ENCODE measurements at places on chromosomes 2 and 18. TPM values are rescaled to one million over a fixed set of nuclear protein-coding genes. Genes with fewer than 3 reads are reported as not detected.

GRCh38 chr2:46230115-46230571 is 67.1 kb upstream of the EPAS1 start:
- H3K4me3 ChIP-seq, result no peak overlapping the region
- DNase-seq, result no peak
- no peaks in the 10 kb centered on the region for H3K36me3 ChIP-seq
- peak overlapping the region; percentile 42 for H3K27ac ChIP-seq
- no peaks in the 10 kb centered on the region for H3K27me3 ChIP-seq
- H3K4me1 ChIP-seq, result peaks cover 8% of the 10 kb centered on the region

DNA sequence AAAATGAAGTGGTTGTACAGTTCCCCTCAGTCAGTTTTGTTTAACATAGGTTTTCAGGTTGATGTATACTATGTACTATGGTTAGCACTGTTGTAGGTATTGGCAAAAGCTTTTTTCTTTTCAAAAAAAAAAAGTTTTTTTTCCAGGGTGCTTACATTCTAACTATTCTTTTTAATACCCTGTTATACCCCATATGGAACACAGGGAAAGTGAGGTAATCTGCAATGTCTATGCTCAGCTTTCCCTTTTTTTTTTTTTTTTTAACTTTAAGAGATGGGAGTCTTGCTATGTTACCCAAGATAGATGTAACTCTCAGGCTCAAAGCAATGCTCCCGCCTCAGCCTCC is 590 bp upstream of the CCDC138 start:
- DNase-seq, result no peak
- peaks cover 26% of the 10 kb centered on the region for H3K36me3 ChIP-seq
- H3K27me3 ChIP-seq, result no peaks in the 10 kb centered on the region
- H3K27ac ChIP-seq, result no peak overlapping the region
- peak overlapping the region; percentile 82 for H3K4me3 ChIP-seq
- H3K4me1 ChIP-seq, result peaks cover 4% of the 10 kb centered on the region

DNA sequence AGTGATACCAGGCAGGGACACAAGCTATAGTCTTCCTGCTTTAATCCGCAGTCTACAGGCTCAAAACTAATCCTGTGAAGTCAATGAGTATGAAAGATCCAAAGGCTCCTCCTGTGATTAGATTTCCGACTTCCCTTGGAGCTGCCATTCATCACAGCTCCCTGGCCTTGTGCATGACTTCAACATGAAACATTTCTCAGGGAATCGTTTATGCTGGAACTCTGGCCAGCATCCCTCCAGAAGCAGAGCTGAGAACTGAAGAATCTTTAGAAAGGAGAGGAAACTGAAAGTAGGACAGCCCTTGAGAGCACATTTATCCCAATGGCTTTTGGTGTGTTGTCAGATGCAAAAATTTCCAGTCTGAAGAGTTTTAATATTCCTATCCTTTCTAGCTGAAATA is 84.3 kb upstream of the SESTD1 start:
- no peak overlapping the region for H3K4me3 ChIP-seq
- H3K36me3 ChIP-seq, result no peaks in the 10 kb centered on the region
- peaks cover 4% of the 10 kb centered on the region for H3K4me1 ChIP-seq
- H3K27ac ChIP-seq, result no peak overlapping the region

UGT1A9 gene
- total RNA-seq, result not detected

GATA6 gene
- total RNA-seq, result 89.3 TPM

- H3K27me3 ChIP-seq, result no peaks in the 10 kb centered on the region
- DNase-seq, result no peak
- H3K27ac ChIP-seq, result no peak overlapping the region
These were observed 361.7 kb upstream of the PKDCC start for GRCh38 chr2:41686156-41686555.

DNA sequence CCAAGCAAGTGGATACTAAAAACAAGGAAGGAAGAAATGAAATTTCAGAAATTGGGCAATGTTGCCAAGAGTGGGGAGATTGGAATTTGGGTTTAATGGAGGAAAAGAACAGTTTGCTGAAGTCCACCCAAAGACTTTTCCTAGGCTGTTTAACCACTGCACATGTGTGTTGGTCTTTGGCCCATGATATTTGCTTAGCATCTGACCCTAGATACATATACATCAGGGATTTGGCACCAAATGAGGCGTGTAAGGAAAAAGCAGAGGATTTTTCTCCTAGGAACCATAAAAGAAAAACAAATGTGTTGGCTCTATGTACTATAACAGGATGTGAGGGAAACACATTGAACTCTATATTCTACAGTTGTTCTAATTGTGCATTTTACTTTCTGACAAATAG is 80.7 kb upstream of the CD28 start:
- H3K27ac ChIP-seq, result no peak overlapping the region
- no peaks in the 10 kb centered on the region for H3K27me3 ChIP-seq

GRCh38 chr2:127313406-127313805 is 19.5 kb upstream of the ERCC3 start:
- H3K4me3 ChIP-seq, result no peak overlapping the region
- H3K36me3 ChIP-seq, result peaks cover 91% of the 10 kb centered on the region
- H3K27ac ChIP-seq, result no peak overlapping the region
- no peaks in the 10 kb centered on the region for H3K27me3 ChIP-seq
- no peaks in the 10 kb centered on the region for H3K4me1 ChIP-seq
- no peak for DNase-seq

GRCh38 chr2:9771481-9772017 is 71.7 kb upstream of the TAF1B start:
- H3K27me3 ChIP-seq, result no peaks in the 10 kb centered on the region
- peaks cover 4% of the 10 kb centered on the region for H3K4me1 ChIP-seq
- no peak overlapping the region for H3K4me3 ChIP-seq
- H3K36me3 ChIP-seq, result no peaks in the 10 kb centered on the region
- H3K27ac ChIP-seq, result no peak overlapping the region

CRYGD gene
- not detected for total RNA-seq

DNA sequence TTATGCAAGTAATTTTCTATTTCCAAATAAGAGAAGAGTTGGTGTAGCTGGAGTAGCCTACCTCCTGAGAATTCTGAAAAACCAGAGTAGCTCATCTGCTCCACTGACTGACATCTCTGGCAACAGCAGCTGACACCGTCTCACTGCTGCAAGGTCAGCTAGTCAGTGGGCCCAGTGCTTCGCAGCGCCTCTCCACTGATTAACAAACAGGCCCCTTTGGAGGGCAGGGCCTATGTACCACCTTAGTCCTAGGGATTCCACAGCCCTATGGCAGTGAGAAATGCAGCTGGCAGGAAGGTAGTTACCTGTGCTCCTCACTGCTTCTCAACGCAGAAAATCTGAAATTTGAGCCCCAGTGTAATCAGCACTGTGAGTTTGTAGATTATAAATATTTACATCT is 97.5 kb downstream of the DLGAP1 start:
- no peaks in the 10 kb centered on the region for H3K27me3 ChIP-seq
- no peaks in the 10 kb centered on the region for H3K36me3 ChIP-seq
- no peaks in the 10 kb centered on the region for H3K4me1 ChIP-seq
- H3K4me3 ChIP-seq, result no peak overlapping the region
- no peak for DNase-seq
- H3K27ac ChIP-seq, result no peak overlapping the region

DNA sequence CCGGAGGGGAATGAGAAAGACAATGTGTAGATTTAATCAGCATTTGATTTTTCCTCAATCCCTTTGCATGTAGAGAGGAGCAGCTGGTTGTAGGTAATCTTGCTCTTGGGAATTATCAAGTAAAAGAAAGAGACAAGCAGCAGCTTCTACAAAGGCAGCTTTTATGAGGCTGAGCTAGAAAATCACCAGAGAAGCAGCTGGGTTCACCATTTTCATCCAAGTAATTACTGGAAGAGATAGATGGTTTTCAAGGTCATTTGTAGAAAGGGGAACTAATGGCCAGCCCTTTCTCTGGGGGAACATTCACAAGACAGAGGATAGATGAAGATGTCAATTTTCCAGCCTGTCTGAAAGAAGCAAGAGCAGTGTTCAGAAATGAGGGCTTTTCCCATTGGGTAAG is 113.0 kb downstream of the RND3 start:
- H3K27ac ChIP-seq, result no peak overlapping the region
- no peaks in the 10 kb centered on the region for H3K36me3 ChIP-seq
- no peaks in the 10 kb centered on the region for H3K4me1 ChIP-seq
- no peak overlapping the region for H3K4me3 ChIP-seq
- no peaks in the 10 kb centered on the region for H3K27me3 ChIP-seq

- H3K4me1 ChIP-seq, result no peaks in the 10 kb centered on the region
- H3K27ac ChIP-seq, result no peak overlapping the region
- no peaks in the 10 kb centered on the region for H3K36me3 ChIP-seq
- H3K27me3 ChIP-seq, result no peaks in the 10 kb centered on the region
- DNase-seq, result no peak
These were observed 10.3 kb downstream of the ITGA6 start for GRCh38 chr2:172437419-172438341.

DNA sequence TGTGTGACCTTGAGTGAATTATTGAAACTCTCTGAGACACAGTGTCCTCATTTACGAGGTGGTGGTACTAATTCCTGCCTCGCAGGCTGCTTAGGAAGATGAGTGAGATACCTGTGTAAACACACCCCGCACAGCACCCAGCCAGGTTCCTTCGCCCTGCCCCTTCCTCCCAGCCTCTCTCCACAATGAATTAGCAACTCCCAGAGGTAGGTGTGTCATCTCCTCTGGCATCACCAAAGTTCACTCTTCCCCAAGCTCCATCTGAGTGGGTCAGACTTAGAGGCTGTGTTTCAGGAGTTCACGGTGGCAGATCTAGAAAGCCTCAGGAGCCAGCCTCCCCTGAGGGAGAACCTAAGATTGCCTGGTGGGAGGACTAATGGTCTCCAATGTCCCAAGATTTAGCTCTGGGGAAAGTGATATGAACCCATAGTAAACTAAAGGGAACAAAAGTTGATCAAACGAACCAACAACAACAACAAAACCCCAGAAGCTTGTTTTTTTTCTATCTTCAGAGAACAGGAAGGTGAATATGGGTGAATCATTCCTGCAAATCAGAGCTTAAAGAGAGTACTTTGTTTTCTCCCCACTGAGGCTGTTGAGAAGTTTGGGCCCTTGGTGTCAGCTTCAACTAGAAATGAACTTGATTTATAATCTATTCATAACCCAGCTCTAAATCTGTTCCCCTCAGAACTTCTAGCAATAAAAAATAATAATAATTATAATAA is 44.4 kb upstream of the NRP2 start:
- H3K27me3 ChIP-seq, result no peaks in the 10 kb centered on the region
- H3K36me3 ChIP-seq, result no peaks in the 10 kb centered on the region
- DNase-seq, result no peak
- no peaks in the 10 kb centered on the region for H3K4me1 ChIP-seq

DNA sequence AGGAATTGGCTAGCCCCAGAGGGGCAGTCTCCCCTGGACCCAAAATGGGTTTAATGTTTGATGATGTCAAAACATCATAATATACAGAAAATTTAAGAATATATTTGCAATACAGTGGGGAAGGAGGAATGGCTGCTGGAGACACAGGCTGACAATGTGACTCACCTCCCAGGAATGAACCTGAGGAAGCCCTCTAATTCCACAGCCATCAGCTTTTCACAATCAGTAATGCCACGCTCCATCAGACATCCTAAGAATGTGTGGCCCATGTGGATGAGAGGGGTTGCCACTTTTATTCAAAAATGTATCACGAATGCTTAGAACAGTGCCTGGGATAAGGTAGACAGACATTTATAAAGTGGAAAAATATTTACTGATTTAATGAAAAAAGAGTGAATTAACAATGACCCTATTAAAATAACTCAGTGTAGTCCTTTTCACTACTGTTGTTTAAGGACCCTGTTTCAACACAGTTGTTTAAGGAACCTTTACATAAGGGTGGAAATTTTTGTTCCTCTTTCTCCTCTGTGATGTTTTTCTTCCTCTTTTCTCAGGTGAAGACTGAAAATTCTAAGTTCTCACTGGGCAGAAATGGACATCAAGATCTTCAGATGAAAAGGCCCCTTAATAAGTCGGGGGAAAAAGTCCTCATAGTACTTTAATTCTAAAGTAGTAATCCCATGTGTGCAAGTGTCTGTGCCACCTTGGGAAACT is 17.5 kb upstream of the TMEM163 start:
- H3K27ac ChIP-seq, result no peak overlapping the region
- H3K4me3 ChIP-seq, result no peak overlapping the region
- no peaks in the 10 kb centered on the region for H3K36me3 ChIP-seq
- no peak for DNase-seq
- H3K27me3 ChIP-seq, result no peaks in the 10 kb centered on the region

- H3K27ac ChIP-seq, result no peak overlapping the region
- H3K36me3 ChIP-seq, result no peaks in the 10 kb centered on the region
These were observed 27.4 kb downstream of the HPCAL1 start for GRCh38 chr2:10329880-10330699.

DNA sequence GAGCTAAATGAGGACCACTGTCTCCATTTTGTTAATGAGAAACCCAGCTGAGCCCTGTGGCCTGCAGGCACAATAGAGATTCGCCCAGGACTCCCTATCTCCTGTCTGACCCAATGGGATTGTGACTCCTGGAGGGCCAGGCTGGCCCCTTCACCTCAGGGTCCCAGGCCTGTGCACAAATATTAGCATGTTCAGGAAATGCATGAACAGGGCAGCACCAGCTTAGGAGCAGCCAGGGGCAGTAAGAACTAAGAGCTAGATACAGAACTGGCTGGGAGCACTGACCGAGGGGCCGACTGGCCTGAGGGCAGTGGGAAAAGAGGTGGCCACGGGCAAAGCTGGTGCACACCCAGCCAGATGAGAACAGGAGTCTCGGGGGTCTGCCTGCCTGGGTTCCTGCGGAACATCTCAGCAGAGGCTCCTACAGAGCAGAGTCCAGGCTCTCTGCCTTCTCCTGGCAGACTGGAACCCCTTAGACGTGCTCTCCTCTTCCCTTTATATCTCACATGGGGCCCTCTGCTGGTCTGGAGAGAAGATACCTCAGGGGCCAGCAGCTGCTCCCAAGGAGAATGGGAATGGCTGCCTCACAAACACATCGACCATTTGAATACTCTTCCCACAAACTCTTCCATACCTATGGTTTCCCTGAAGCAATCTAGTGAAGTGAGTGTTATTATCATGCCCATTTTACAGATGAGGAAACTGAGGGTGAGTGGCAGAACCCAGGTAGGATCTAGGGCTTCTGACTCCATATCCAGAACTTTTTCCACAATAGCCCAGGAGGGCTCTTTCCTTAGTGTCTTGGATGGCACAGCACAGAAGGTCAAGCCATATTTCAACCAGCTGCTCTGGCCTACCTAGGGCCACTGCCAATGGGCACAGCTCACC is 77.6 kb upstream of the OTOF start:
- no peak overlapping the region for H3K4me3 ChIP-seq
- no peaks in the 10 kb centered on the region for H3K27me3 ChIP-seq
- H3K4me1 ChIP-seq, result no peaks in the 10 kb centered on the region
- H3K27ac ChIP-seq, result no peak overlapping the region
- H3K36me3 ChIP-seq, result no peaks in the 10 kb centered on the region

DNA sequence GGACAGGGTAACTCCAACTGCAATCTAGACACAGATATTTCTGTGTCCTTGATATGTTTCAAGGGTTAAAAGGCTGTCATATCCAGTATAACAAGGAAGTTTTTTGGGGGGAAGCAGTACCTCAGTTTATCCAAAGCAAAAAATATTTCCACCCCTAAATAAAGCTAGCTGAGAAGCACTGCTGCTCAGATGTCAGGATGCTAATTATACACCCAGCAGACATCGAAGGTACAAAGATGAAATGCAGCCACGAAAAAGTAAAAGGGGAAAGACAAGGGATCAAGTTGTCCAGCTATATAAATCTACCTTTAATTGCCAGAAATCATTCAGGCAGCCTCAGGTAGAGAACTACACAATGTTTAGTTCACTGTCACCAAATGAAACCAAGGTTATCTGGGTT is 26.2 kb downstream of the ELAC1 start:
- no peak for DNase-seq
- no peaks in the 10 kb centered on the region for H3K4me1 ChIP-seq
- H3K36me3 ChIP-seq, result no peaks in the 10 kb centered on the region
- no peak overlapping the region for H3K27ac ChIP-seq
- no peaks in the 10 kb centered on the region for H3K27me3 ChIP-seq
- H3K4me3 ChIP-seq, result no peak overlapping the region

All from ascending aorta (tissue), 2 donors.